H54 (cell line): ENCODE measurements at places on chromosomes 5 and 9.

DNA sequence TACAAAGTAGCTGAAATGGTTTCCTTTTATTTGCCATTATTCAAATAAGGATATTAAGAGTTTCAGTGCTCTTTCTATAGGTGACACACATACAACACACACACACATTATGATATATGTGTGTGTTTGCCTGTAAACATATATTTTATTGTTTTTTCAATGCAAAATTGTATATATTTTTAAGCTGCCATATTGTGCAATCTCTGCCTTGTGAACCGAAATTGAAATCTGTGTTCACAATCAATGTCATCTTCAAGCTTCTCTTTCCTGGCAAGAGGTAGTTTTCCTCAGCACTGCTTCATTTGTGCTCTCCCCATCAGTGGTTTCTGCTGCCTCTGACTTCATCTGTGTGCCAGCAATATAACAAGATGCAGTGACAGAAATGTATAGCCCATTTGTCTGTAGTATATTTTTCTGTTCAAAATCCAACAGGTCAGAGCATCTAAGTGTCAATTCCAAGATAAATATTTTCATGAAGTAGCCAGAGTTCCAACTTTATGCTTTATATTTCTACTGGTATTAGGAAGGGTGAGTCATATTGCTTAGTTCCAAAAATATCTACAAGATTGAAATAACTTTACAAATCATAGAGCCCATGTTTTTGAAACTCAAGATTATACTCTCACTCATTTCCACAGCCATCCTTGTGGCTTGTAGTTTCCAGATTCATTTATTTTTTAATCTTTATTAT, 1704.8 kb upstream of the CDH9 start:
- DNase-seq: no peak

- no peak for DNase-seq
Observed at GRCh38 chr9:121499177-121499426, 542 bp downstream of the GGTA1 start.

- no peak for DNase-seq
Observed at GRCh38 chr9:132539096-132539495, 43.3 kb upstream of the BARHL1 start.

DNA sequence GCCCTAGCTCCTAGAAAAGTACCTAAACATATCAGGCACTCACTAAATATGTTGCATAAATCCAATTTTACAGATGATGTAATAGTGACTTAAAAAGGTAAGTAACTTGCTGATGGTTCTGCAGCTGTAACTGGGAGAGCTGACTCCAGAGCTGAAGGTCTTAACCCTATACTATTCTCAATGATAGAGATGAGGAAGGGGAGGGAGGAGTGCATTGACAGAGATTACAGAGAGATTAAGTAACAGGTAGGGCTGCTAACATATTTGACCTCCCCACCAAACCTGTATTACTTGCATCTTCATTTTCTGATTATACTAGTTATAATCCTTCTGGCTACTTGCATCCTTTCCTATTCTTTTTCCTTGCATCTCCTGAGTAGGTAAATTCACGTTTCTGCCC, 255.4 kb upstream of the EFNA5 start:
- no peak for DNase-seq

DNA sequence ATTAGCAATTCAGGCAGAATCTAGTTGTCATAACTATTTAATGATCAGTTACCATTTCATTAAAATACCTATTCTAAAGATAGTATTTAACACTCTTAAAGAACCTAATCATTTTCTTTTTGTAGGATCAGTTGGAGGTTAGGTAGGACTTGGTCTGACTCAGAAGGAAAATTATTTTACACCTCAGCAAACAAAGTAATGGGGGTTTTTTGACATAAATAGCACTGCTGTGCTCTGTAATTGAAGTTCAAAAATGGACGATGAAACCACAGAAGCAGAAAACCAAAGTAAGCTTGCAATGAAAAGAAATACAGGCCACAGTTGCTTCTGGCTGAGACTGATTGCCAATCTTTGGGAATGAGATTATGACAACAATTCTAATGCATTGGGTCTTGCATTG, 187.0 kb upstream of the TRPM3 start:
- DNase-seq: no peak

DNA sequence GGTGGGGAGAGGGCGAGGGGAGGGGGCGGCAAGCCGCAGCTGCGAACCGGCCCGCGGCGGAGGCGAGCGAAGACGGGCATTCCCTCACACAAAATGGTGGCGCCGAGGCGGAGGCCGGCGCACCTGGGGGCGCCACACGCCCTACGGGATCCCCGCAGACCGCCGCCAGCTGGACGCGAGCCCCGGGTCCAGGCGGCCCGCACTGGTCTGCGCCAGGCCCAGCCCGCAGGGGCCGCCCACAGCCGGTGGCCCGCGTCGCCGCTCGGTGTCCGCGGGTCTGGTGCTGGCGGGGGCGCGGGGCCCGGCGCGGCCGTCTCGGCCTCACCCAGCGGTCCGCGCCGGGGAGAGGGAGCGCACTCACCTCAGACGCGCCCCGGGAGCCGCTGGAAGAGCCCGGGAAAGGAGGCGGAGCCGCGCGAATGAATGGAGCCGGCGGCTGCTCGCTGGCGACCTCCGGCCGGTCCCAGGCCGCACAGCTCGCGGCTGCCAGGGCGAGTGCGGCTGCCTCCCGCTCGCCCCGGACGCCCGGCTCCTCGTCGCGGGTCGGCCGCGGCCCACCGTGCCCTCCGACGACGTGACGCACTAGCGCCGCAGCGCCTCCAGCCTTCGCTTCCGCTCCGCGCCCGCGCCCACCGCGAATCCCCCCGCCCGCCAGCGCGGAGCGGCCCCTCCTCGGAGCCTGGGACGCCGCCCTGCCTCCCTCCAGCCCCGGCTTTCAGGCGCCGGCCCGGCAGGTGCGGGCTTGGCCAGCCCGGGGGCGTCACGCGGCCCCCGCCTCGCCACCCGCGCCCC, at the start of gene FAM169A:
Gene FAM169A, minus strand, starts transcription at position 584 of the 792 bp plus-strand sequence. CDS start 24,711 bp downstream, outside the sequence.
- DNase-seq: peak; percentile 46

GRCh38 chr9:126621919-126622735, 8.4 kb downstream of the LMX1B start:
- DNase-seq: no peak

- no peak for DNase-seq
Observed at GRCh38 chr5:14464096-14464495, 117.5 kb upstream of the OTULINL start.

- no peak for DNase-seq
Observed at GRCh38 chr5:14479143-14479696, 102.4 kb upstream of the OTULINL start.
